ENCODE measurements at places on chromosomes 5 and 9.
A peak's percentile ranks its signal among the peaks of the same experiment; 100 is the strongest.

DNA sequence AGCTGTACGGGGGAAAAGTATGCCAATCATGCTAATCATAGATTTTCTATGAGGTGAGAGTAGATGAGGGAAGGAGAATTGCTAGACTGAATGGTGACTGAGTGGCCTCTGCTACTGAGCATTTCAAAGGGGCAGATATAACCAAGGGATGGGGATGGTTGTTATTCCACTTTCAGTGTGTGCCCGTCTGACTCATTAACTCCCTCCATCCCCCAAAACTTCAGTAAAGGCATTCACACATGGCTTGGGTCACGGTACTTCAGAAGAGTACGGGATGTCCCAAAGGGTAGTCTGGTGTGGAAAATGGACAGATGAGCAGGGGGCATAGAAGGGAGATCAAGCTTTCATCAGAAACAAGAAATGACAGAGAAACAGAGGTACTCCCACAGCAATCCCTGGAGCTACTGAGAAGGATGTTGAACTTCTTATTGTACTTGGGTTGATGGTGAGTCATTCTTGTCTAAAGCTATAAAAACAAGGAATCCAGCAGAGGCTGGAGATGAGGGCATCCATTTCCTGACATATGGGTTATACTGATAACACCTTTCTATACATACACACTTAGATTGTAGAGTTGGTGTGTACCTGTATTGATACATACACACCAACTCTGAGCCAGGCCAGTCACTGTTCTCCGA lies 8.9 kb upstream of the TLE4 start:
- DNase-seq = no peak

DNA sequence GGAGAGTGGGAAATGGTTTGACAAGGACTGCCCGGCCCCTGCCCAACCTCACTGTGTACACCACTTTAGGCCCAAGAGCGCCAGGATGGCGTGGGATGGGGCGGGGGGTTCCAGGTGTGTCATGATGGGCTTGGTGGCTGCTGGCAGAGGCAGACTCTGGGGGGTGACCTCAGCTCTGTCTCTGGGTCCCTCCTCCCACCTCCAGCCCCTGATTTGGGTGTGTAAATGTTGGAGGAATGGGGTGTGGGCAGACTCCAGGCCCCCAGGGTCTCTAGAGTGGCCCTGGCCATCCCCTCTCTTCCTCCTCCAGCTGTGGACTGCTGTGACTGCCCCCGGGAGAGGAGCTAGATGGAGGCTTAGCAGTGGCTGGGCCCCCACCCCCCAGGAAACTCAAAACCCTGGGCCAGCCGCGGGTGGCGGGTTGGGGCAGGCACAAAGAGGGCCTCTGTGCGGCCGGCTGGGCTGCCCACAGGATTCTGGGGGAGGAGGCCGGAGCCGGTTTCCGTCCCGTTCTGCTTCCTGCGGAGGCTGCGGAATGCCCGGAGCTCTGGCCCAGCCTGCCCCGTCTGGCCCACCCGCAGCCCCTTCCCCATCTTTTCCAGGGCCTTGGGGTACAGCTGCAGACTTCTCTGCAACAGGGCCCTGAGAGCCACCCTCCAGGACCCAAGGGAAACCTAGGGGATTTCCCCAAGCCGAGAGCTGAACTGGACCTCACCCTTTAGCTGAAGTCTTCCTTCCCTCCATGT lies 23.1 kb downstream of the CXXC5 start:
- DNase-seq = peak; percentile 69

- no peak for DNase-seq
Measured at GRCh38 chr5:16095612-16096011, 84.0 kb downstream of the MARCHF11 start.

DNA sequence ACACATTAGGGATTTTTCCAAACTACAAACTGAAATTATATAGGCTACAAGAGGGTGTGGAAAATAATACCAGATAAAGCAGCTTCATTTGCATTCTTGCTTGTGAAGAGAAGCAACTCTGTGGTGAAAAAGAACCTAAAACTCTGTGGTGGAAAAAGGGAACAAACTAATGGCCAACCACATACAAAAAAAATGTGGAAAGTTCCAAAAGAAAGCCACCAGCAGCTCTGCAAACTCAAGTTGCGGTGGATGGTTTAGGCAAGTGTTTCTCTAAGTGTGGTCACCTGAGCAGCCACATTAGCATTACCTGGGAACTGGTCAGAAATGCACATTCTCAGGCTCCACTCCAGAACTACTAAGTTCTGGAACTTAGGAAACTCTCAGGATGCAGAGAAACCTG lies 586.4 kb downstream of the ACTL7B start:
- DNase-seq = no peak

Data from ecto neural progenitor cell (in vitro differentiated cells).